Adrenal gland (tissue), 19 donors: ENCODE measurements at places on chromosomes 4 and X. TPM values are rescaled to one million over a fixed set of nuclear protein-coding genes. Genes with fewer than 3 reads are reported as not detected.

XG gene
- polyA plus RNA-seq = not detected

CCSER1 gene
- 2.3 TPM for polyA plus RNA-seq

F9 gene
- polyA plus RNA-seq = not detected

UGT2A1 gene
- polyA plus RNA-seq = not detected

RHOH gene
- polyA plus RNA-seq = 0.61 TPM

TECRL gene
- 0.18 TPM for polyA plus RNA-seq

PCSK1N gene
- polyA plus RNA-seq = 113 TPM

PDCL2 gene
- polyA plus RNA-seq = not detected

KCNIP4 gene
- 0.97 TPM for polyA plus RNA-seq

ADH1A gene
- not detected for polyA plus RNA-seq

MAGEB17 gene
- polyA plus RNA-seq = not detected

ASB5 gene
- polyA plus RNA-seq = 0.17 TPM

MAGEA8 gene
- not detected for polyA plus RNA-seq

CRMP1 gene
- polyA plus RNA-seq = 8.4 TPM

TASL gene
- polyA plus RNA-seq = 1.1 TPM

ARR3 gene
- polyA plus RNA-seq = not detected

DNA sequence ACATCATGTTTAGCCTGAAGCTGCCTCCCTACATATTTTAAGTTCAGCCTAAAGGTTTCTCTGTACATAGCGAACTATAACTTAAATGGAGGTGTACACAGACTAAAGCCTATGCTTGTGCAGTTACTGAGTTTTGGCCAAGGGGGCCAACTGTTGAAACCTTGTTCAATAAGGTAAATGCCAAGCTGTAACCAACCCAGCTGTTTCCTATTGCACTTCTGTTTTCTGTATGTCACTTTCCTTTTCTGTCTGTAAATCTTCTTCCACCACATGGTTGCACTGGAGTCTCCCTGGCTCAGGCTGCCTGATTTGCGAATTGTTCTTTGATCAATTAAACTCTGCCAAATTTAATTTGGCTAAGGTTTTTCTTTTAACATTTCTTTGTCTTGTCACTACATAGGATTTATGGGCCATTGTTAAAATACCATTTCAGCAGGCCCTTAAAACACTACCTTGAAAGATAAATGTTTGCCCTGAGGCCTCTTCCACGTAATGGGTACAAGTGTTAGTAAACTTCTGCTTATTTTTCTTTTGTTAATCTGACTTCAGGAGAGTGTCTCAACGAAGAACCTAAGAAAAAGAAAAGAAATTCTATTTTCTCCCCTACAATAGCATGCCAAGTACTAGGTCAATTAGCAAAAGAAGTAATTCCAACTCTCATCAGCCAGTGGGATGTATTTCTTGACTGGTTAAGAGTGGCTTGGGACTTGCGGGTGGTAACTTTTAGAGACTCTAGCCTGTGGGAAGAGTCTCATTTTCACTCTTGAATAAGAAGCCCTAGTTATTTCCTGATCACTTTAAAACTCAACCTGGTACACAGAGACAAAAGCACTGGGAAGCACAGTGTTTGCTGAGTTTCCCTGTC is 45.7 kb upstream of the PRSS12 start:
- DNase-seq = no peak

GRCh38 chr4:101972791-101973190 is 182.3 kb downstream of the BANK1 start:
- DNase-seq = no peak

DNA sequence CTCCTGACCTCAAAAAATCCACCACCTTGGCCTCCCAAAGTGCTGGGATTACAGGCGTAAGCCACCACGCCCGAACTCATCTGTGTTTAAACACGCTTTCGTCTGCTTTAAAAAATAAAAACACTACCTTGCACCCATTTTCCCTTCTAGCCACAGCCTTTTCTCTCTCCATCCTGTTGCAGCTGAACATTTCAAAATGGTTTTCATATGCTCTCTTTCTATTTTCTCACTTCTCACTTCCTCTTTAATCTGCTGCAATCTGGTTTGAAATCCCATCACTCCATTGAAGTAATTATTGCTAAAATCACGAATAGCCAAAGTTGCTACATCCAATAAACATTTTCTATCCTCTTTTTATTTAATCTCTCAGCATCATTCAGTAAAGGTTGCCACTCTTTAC is 70.0 kb downstream of the DCHS2 start:
- no peak for DNase-seq

GRCh38 chrX:42696536-42697124 is 81.3 kb downstream of the PPP1R2C start:
- DNase-seq = no peak

GRCh38 chr4:112109360-112110058 is 35.7 kb upstream of the FAM241A start:
- DNase-seq = no peak

- peak; percentile 85 for DNase-seq
Measured at GRCh38 chr4:83548151-83548905, 12.4 kb downstream of the GPAT3 start.

DNA sequence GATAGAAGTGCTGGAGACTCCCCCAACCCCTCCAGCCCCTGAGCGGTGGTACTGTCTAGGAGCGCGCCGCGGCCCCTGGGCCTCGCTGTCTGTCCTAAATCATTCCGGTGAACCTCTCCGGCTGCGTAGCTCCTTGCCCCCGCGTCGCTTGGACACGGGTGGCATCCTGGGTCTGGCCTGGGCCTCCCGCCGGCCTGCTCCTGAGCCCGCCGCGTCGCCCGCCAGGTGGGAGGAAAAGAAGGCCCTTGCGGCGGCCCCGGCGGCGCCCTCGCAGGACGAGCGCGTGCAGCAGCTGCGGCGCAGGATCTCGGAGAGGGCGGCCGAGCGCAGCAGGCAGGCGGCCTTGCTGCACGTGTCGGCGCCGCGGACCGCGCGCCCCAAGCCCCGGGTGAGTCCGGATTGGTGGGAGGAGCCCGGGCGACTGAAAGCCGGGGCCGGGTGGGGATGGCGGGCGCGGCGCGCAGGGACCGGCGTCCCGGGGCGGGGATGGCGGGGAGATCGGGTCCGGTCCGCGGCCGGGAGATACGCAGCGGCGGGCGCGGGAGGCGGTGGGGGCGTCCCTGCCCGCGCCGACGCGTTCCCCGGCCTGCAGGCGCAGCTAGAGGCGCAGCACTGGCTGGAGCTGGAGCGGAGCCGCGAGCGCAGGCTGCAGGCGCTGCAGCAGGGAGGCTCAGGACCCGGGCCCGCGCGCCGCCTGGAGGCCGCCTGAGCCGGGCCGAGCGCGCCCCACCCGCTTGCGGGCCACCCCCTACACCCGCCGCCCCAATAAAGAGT is 6.5 kb upstream of the RNF4 start:
- peak; percentile 77 for DNase-seq

DNA sequence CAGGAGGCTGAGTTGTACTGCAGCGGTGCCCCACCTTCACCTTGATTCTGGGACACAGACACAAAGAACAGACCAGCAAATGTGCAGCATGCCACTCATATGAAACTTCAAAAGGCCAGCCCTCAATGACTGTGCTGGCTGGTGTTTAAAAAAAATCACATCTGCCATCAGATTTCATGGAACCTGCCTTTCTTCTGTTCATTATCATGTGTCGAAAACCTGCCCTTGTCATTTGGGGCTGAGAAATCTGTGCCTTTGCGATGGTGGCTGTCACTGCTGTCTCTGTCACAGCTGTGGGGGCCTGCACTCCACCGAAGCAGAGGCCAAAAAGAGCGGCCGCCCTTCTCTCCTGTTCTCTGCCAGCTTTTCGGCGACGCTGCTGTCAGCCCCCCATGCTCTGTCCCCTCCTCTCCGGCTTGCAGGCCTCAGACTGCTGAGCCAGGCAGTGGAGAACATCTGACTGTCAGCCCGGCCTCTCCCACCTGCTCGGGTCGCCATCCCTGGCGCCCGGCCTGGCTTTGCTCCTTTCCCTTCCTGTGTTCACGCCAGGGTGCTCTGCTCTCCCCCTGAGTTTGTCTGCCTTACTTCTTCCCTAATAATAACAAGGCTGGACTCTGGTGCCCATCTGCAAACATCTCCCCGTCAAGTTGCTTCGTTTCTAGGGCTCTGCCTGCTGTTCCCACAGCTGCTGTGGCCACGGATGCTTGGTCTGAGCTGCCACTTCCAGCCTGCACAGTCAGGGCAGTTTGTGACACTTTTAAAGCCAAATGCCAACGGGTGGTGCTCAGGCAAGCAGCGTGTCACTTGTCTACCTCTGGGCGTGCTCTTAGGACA is 355.2 kb downstream of the UNC5C start:
- DNase-seq = no peak

- DNase-seq = peak; percentile 44
Measured at GRCh38 chr4:168503652-168504362, 7.0 kb downstream of the PALLD start.

- no peak for DNase-seq
Measured at GRCh38 chr4:211033-211511, 86.8 kb downstream of the ZNF718 start.

- DNase-seq = peak; percentile 43
Measured at GRCh38 chrX:50700921-50701320, 113.1 kb downstream of the SHROOM4 start.

GRCh38 chr4:153728151-153728550 is 31.7 kb downstream of the RNF175 start:
- no peak for DNase-seq

GRCh38 chrX:9865804-9866472 is 79.7 kb downstream of the SHROOM2 start:
- peak; percentile 32 for DNase-seq

DNA sequence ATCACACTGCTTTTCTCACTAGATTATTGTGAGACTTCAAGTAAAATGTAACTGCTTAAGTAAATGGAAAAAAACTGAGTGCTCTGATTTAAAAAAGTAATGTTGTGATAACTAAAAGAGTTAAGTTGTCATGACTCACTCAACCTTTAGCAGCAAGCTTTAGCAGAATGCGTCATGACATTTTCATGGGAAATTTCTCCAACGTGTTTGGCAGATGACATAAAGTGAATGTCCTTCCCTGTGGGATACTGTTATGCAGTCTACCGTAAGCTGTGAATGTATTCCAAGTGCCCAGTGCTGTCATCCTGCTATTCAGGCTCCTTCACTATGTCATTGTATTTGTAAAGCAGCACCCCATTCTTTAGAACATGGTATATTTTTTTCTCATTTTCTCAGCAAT is 136.2 kb downstream of the CPXCR1 start:
- no peak for DNase-seq

GRCh38 chr4:150078579-150079080 is 385 bp downstream of the DCLK2 start:
- peak; percentile 73 for DNase-seq

GRCh38 chrX:110143454-110144210 is 140.7 kb downstream of the TMEM164 start:
- DNase-seq = no peak

DNA sequence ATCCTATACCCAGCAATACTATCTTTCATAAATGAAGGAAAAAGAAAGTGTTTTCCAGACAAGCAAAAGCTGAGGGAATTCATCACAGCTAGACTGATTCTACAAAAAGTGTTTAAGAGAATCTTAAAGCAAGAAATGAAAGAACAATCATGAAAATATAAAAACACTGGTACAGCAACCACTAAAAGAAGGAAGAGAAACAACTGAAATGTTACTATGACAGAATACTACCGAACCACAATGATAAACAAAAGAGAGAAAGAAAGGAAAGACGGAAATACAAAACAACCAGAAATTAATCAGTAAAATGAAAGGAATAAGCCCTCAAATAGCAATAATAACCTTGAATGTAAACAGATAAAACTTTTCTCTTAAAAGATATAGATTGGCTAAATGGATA is 110.8 kb upstream of the AFF2 start:
- no peak for DNase-seq

GRCh38 chrX:130877892-130878341 is 25.1 kb downstream of the ENOX2 start:
- no peak for DNase-seq

DNA sequence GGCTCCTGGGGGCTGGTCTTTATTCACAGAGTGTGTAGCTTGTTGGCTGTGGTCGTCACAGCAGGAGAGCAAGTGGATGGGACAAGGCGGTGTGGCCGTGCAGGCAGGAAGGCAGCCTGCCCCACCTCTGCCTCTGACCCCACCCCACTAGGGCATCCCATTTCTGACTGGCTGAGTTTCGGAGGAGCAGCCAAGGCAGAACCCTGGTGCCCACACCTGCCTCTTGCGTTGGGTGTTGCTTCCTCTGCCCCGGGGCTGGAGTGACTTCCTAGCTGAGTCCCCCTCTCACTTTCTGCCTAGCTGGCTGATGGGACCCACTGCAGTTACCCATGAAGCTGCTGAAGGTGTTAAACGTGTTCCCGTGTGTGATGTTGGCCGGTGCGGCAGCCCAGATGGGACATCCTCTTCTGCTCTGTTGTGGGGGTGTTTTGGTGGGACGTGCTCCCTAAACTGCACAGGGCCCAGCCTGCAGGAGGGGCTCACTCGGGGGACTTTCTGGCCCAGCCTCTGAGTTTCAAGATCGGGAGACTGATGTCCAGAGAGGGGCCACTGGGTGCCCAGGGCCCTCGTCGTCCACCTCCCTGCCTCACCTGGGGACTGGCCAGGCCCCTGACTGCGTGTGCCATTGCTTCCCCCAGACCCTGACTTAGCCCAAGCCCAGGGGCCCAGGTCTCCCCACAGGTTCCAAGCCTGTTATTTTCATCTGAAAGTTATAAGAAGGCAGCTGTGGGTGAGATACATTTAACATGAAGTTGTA is 101.5 kb downstream of the PSAPL1 start:
- no peak for DNase-seq

DNA sequence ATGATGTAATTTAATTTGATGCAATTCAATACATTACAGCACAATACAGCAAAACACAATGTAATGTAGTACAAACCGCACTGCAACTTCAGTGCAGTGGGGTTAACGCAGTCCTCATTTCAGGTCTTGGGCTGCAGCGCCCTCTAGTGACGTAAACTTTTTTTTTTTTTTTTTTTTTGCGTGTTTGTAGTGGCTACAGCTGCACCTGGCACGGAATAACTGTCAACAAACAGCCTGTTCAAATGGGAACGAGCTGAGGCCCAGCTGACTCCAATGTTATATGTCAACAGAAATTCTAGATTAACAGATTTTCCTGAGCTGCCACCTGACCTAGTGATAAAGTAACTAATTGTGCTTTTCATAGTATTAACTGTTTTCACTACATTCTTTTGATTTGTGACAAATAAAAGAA is 33.5 kb upstream of the RASSF6 start:
- DNase-seq = no peak

- DNase-seq = no peak
Measured at GRCh38 chr4:72513227-72513626, 55.8 kb downstream of the ADAMTS3 start.

GRCh38 chr4:40581254-40582140 is 48.2 kb downstream of the RBM47 start:
- DNase-seq = no peak

GRCh38 chrX:32153585-32153984 is 1057.8 kb downstream of the DMD start:
- DNase-seq = no peak

- DNase-seq = no peak
Measured at GRCh38 chrX:85627363-85627762, 247.9 kb upstream of the POF1B start.

DNA sequence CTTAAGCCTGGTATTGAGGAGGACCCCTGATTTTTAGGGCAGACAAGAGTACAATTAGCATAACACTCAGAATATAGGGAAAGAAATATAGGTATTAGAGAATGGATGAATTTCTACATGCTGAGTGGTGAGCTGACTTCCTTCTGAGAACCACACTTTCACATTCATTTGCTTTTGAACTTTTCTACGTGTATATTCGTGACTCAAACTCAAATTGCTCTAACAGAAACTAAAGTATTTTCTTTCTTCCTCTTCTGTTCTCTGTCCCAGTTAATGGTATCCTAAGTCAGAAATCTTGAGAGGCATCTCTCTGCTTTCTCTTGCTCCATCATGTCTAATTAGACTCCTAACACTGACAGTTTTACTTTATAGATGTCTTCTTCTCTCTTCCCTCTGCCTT is 103.2 kb upstream of the CITED1 start:
- no peak for DNase-seq

GRCh38 chr4:131302108-131302507 is 1847.0 kb upstream of the PCDH10 start:
- no peak for DNase-seq
